ENCODE measurements at places on chromosomes 16 and 17.

DNA sequence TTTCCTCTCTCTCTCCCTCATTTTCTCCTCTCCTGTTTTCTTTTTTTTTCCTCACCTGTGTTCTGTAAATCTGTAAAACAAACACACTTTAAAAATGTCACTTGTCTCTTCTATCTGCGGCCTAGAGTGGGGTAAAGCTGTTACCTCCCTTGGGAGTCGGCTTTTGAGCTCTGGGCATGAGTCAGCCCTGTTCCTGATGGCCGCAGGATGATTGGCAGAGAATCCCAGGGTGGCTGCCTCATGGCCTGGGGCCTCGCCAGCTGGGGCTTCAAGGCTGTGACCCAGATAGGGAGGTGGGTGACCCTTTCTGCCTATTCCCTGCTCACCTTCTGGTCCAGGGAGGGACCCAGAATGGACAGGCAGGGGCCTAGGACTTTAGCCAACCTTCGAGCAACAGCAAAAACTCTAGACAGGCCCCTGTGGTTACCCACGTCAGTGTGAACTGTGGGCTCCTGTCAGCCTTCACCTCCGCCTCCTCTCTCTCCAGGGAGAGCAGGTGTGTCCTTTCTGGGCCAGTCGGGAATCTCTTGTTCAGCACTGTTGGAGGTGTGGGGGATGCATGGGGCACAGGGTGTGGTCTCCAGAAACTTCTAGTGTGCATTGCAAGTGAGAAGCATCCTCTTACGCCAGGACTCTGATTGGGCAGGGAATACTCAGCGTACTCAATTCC is 87.4 kb downstream of the RAP1GAP2 start:
- DNase-seq = no peak

DNA sequence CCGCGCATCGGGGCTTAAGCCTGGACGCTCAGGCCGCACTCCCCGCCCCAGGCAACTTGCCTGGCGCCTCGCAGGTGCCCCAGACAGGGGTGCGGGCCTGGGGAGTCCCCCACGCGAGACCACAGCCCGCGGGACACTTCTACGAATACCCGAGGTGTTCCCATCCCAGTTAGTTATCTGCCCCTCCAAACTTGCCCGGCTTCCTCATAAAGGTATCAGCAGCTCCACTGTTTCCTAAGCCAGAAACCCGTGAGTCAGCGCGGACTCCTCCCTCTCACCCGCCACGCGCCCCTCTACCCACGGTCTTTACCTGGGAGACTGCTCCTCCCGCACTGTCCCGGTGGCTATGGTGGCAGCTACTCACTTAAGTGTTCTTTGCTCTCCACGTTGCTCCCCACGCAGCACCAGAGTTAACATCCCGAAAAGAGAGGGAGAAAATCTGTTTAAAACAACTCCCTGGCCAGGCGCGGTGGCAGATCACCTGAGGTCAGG is 1.0 kb upstream of the CREBBP start:
- no peak for DNase-seq

GRCh38 chr17:70091005-70091568 is 16.1 kb downstream of the KCNJ16 start:
- no peak for DNase-seq

GRCh38 chr17:38883592-38884526 is 14.0 kb downstream of the LASP1 start:
- no peak for DNase-seq

DNA sequence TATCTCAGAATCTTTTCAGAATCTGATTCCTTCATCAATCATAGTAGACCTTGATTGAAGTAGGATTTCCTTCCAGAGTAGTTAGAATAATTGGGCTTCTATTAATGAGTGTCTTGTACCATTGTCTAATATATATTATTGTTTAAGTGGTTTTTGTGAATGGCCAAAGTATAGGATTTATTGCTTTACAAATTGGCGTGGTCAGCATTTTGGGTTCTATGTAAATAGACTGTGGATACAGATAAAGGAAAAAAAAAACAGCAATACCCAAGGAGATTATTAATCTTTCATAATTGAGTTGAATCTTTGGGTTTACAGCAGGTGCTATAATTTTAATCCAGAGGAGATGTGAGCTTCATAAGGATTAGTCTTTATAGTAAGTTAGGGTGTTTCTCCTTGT is 64.3 kb downstream of the AP2B1 start:
- no peak for DNase-seq

DNA sequence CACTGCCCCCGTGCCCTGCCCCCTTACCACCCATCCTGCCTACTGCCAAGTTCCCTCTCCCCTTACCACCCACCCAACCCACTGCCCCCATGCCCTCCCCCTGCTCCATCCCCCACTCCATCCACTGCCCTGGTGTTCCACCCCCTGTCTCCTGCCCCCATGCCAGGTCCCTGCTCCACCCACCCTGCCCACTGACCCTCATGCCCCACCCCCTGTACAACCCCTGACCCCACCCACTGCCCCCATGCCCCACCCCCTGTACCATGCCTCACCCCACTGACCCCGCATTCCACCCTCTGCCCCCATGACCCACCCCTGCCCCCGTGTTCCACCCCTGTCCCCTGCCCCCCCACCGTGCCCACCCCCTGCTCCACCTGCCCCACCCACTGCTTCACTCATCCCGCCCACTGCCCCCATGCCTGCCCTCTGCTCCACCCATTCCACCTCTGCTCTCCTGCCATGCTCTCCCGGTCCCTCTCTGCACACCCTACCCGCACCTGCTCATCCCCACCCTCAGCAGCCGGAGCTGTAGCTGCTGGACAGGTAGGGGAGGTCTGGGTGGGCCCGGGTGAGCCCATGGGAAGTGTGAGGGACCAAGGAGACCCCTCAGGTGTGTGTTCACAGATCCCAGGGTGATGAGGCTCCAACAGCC is 7.4 kb upstream of the FN3KRP start:
- DNase-seq = no peak

- DNase-seq = no peak
Observed at GRCh38 chr17:80955671-80956280, 35.9 kb upstream of the CHMP6 start.

DNA sequence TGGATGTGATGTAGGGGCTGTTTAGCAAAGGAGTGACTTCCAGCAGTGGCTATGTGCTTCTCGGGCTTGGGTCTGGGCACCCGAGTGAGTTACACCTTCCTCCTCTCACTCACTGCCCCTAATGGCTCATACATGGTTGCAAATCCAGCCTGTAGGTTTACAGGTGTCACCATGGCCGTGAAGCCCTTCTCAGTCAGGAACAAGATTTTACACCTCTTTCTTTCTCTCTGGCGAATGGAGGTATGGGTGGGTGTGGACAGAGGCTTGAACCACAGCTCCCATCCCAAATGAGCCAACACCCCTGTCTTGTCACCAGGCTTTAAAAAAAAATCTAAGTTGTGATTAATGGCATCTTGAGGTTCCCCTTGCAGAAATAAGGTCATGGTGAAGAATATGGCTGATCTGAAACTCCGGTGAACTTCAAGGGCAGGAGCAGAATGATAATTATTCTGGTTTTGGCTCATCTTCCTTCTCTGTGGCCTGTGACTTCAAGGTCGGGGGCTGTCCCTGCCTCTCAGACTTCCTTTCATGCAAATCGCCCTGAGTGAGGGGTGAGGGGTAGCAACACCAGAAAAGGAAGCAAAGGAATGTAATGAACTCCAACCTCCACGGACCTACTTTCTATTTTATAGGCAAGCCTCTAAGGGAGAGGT is 331.2 kb downstream of the MAF start:
- no peak for DNase-seq

GRCh38 chr16:65817066-65817465 is 549.4 kb upstream of the CDH5 start:
- DNase-seq = no peak

- DNase-seq = no peak
Observed at GRCh38 chr17:43183921-43184320, 12.9 kb downstream of the NBR1 start.
